ENCODE measurements at places on chromosomes 2 and 18.

- DNase-seq: no peak
Measured at GRCh38 chr18:76670564-76671288, 151.6 kb upstream of the ZNF236 start.

- DNase-seq: no peak
Measured at GRCh38 chr2:132692816-132693215, 22.8 kb upstream of the LYPD1 start.

GRCh38 chr2:186645999-186646398 lies 47.9 kb upstream of the FAM171B start:
- no peak for DNase-seq

DNA sequence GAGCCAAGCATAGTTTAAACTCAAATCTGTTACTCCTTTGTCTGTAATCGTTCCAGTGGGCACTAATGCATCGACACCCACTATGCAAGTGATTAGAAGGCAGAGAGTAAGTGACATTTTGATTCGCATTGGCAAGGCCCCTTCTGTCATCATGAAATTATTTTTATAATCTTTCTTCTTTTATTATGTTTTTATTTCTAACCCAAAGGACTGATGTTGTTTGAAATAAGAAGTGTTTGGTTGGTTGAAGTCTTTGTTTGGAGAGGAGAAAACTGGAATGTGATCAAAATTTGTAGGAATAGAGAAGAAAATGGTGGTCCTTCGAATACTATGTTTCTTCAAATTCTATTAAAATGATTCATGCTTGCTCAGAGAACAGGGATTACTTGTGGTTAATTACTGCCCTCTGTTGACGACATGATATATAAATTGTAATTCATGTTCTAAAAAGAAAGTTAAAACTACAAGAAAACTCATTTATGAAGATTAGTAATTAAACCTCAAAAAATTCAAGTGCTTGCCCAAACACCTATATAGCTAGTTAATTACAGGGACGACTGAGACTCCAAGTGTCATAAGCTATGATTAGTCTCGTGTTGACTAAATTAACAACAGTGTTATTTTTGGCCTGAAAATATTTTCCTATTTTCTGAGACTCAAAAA lies 26.4 kb upstream of the TFPI start:
- peak; percentile 76 for DNase-seq

DNA sequence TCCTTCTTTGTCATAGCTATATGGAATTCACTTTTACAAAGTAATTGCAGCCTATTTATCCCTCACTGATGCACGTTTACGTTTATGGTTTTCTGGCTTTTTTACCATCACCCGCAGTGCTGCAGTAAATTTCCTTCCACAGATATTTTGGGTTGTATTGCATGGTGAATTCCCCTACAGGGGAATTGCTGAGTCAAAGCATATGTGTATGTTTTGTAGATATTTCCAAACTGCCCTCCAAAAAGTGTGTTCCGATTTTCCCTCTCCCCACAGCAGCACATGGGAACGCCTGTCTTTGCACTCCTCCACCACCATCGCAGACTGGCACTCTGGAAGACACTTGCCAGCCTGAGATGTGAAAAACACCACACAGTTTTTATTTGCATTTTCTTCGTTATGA lies 80.6 kb upstream of the UXS1 start:
- DNase-seq: no peak

GRCh38 chr18:70073432-70073831 lies 125.8 kb upstream of the CD226 start:
- DNase-seq: no peak
